ENCODE measurements at places on chromosomes 5 and 9.

DNA sequence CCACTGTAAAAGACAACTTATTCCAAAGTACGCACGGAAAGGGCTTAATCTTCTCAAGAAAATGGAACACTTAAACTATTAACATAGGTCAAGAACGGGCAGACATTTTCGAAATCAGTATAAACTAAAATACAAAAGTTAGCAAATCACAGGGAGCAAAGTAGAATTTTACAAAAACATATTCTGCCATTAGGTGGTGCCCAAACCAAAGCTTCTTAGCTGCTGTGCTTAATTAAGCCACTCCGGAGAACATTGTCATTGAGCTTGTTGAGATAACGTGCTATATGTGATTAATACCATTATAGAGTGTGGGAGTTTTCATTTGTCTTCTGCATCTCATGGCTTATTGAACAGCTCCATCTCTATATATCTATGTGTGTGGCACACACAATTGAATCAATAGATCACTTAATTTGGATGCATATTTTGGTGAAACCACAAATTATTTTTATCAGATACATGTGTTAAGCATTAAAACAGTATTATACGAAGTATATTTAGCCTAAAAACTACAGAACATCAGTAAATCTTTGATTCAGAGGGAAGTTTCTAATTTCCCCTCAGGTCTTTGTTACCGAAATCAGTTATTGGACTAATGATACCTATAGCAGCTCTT lies 23.4 kb downstream of the UBLCP1 start:
- DNase-seq = no peak

GRCh38 chr9:126675147-126675467 lies 61.4 kb downstream of the LMX1B start:
- no peak for DNase-seq

DNA sequence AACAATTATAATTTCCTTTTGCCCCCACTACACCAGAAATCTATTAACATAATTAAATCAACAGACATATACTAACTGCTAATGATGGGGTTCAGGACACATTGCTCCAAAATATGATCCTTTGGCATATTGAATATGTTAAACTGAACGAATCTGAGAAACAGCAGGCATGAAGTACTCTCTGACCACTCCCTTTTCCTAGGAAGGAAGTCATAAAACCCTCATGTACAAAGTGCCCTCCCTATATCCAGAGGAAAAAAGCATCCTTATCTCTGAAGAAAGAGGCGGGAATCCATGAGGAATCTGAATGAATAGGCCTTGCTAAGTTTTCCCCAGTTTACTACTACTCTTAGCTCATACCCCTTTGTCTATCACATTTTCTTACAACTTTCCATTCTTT lies 67.9 kb downstream of the ADAMTS6 start:
- DNase-seq = no peak

DNA sequence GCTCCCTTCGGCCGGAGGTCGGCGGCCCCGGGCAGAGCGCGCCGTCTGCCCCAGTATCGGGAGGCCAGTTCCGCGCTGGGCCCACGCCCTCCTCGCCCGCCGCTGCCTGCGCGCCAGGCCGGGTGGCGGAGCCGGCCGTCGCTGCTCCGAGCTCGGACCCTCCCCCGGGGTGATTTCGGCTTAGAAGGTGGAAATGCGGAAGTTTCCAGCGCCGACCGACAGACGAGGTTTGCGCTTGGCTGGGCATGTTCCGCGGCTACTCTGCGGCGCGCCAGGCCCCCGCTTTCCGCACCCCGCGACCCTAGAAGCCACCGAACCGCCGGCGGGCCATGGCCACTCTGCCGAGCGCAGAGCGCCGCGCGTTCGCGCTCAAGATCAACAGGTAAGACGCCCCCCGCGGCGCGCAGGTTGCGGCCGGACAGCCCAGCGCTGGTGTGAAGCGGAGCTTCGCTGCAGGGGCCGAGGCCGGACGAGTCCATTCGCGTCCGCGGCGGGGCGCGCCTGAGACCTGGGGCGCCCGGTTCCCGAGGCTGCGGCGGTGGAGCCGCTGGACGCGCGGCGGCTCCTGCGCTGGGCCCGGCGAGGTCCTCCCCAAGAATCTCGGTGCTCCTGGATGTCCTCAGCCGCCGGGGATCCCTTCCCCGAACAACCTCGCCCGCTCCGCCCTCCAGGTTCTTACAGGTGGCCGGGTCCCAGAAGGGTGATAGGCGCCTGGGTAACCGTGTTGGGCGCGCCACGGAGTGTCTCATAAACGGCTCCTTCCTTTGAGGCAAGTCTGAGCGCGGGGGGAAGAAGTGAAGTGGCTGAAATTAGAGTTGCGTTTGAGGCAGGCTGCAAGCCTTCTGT lies at the start of gene DOCK8:
TSS of gene DOCK8 (plus strand) at position 218 of the 846 bp plus-strand sequence. CDS start at position 330, 112 bp downstream.
- no peak for DNase-seq

GRCh38 chr9:135281151-135281550 lies 193.7 kb downstream of the OLFM1 start:
- no peak for DNase-seq

- DNase-seq = no peak
Measured at GRCh38 chr5:10306114-10306513, 1.6 kb downstream of the CMBL start.

Measured in cerebellar nuclear complex (tissue), 1 donor.